ENCODE measurements at places on chromosomes 4 and X. TPM values are rescaled to one million over a fixed set of nuclear protein-coding genes. Genes with fewer than 3 reads are reported as not detected.

Gene XAGE2
- not detected for total RNA-seq

Gene WDR17
- total RNA-seq: 0.58 TPM

Gene CYP2U1
- 5.3 TPM for total RNA-seq

GRCh38 chrX:153778684-153779101, 2.1 kb upstream of the SRPK3 start:
- peaks cover 7% of the 10 kb centered on the region for H3K27me3 ChIP-seq
- H3K4me3 ChIP-seq: no peak overlapping the region
- no peak for DNase-seq
- no peaks in the 10 kb centered on the region for H3K4me1 ChIP-seq
- H3K36me3 ChIP-seq: no peaks in the 10 kb centered on the region

GRCh38 chr4:107988763-107989035, 990 bp upstream of the HADH start:
- no peak for DNase-seq
- peaks cover 26% of the 10 kb centered on the region for H3K4me1 ChIP-seq
- no peak overlapping the region for H3K4me3 ChIP-seq

GRCh38 chrX:12292996-12293765, 154.9 kb downstream of the FRMPD4 start:
- no peaks in the 10 kb centered on the region for H3K27me3 ChIP-seq
- no peaks in the 10 kb centered on the region for H3K36me3 ChIP-seq
- H3K4me3 ChIP-seq: no peak overlapping the region
- DNase-seq: no peak

- H3K27ac ChIP-seq: no peak overlapping the region
- peaks cover 5% of the 10 kb centered on the region for H3K27me3 ChIP-seq
- no peak for DNase-seq
- H3K4me3 ChIP-seq: no peak overlapping the region
- H3K4me1 ChIP-seq: peaks cover 3% of the 10 kb centered on the region
These were observed 58.8 kb upstream of the LHFPL1 start for GRCh38 chrX:112738347-112739033.

- no peak overlapping the region for H3K4me3 ChIP-seq
- no peaks in the 10 kb centered on the region for H3K27me3 ChIP-seq
- H3K27ac ChIP-seq: no peak overlapping the region
- peaks cover 15% of the 10 kb centered on the region for H3K4me1 ChIP-seq
These were observed 39.6 kb downstream of the CCNI start for GRCh38 chr4:77036206-77036605.

DNA sequence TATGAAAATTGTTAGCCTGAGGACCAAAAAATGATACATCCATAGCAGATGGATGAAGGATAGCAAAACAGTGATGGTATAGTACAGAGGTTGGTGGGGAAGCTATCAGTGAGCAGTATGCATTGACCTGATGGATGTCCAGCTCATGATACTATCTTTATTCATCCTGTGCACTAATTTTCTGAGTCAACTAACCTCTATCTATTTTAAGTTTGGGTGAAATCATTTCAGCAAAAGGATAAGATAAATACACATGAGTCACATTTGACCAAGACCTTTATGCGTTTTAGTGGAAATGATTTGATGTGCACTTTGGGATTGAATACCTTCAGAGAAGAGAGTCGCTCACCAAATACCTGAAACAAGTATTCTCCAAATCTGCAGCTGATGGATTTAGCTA, 351.0 kb upstream of the NR3C2 start:
- no peaks in the 10 kb centered on the region for H3K4me1 ChIP-seq
- no peaks in the 10 kb centered on the region for H3K36me3 ChIP-seq
- no peaks in the 10 kb centered on the region for H3K27me3 ChIP-seq
- DNase-seq: no peak
- no peak overlapping the region for H3K27ac ChIP-seq

DNA sequence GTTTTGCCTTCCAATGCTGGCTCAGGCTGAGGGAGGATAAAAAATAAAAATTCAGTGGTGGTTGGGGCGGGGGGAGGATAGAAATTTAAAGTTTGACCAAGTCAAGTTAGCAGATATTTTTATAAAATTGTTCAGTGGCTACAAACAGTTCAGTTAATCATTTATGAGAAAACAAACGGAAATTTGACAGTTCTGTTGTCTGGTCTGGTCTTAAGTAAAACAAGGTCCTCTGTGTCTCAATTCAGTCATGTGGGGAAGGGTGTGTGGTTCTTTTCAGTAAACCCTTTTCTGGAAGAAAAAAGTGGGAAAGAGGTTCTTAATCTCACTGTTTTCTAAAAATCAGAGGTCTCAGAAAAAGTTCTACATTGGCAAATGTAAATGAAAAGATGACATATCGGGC, 409.1 kb upstream of the SPANXN4 start:
- no peak overlapping the region for H3K4me3 ChIP-seq
- no peaks in the 10 kb centered on the region for H3K4me1 ChIP-seq
- DNase-seq: no peak
- H3K36me3 ChIP-seq: no peaks in the 10 kb centered on the region

Data from activated naive CD8-positive, alpha-beta T cell treated with anti-CD3 and anti-CD28 coated beads, Interleukin-2, amount 10 ng/mL, durations not matched to agents 7 days and 5 days (primary cell).